Caudate nucleus (tissue), 63 donors: ENCODE measurements at places on chromosomes 5 and 9.

- DNase-seq, result no peak
Measured at GRCh38 chr5:180642779-180643178, 6.6 kb downstream of the FLT4 start.

- DNase-seq, result peak; percentile 21
Measured at GRCh38 chr9:130701059-130702022, 7.8 kb downstream of the EXOSC2 start.

- DNase-seq, result peak; percentile 92
Measured at GRCh38 chr5:16568875-16569580, 47.8 kb downstream of the RETREG1 start.

- DNase-seq, result no peak
Measured at GRCh38 chr9:69089491-69089890, 53.9 kb downstream of the FXN start.

DNA sequence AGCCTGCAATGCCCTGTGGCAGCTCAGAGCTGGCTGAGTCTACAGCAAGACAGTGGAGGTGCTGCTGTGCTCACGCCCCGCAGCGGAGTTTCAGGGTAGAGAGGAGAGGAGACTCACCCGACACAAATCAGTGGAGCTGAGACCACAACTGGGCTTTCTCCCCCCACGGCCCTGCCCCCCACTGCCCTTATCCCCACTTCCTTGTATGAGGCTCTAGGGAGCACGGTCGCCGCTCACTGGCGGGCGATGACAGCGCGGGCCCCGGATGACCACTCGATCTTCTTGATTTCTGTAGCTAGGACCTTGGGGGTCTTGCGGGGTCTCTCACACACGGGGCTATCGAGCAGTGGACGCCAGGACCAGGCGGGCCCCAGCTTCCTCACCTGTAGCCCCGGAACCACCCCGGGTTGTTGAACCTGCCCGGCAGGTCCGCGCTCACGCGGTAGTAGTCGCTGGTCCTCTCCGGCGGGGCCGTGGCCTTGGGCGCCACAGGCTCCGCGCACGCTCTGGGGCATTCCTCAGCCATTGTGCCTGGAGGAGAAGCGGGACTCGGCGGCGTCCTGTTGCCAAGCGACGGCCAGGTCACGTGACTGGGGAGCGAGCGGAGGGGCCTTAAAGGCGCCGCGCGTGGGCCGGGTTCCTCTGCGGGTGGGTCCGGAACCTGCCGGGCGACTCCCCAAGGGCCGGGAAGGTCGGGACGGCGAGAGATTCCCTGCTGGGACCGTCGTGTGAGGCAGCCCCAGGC is 984 bp upstream of the MRPS2 start:
- peak; percentile 74 for DNase-seq

GRCh38 chr5:86971034-86971571 is 296.6 kb upstream of the RASA1 start:
- no peak for DNase-seq

DNA sequence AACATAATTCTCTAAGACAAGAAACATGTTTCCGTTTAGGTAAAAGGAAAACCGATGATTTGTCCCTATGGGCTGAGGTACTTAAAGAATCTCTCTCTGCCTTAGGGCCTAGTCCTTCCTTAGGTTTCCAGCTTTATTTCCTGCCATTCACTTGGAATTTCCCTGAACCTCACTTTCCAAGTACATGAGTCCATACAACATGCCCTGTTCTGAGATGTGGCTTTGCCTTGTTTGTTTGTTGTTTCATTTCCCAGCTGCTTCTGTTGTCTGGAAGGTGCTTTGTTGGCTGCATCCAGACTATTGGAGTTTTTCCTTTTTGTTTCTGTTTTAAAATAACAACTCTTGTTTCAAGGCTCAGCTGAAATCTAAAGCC is 95.2 kb downstream of the ALDH1A1 start:
- no peak for DNase-seq

- DNase-seq, result no peak
Measured at GRCh38 chr9:108860354-108860753, 1.7 kb upstream of the ACTL7A start.

DNA sequence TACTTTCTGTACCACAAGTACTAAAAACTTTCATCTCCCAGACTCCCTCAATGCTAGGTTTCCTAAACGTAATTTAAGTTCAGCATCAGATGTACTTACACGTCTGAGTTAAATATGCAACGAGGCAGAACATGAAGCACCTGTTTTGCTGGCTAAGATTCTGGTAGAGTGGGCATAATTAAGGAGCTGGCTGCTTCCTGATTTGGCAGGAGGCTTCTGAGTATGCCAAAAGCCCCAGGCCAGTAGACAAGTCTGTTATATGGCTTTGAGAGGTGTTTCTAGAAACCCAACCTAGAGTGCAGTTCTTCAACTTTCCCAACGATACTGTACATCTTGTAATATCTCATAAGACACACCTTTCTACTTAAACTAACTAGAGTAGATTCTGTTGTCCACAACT is 13.6 kb downstream of the TICAM2 start:
- DNase-seq, result no peak

- no peak for DNase-seq
Measured at GRCh38 chr5:3187771-3188425, 407.7 kb upstream of the IRX1 start.

GRCh38 chr5:9496801-9497200 is 49.1 kb downstream of the SEMA5A start:
- no peak for DNase-seq

DNA sequence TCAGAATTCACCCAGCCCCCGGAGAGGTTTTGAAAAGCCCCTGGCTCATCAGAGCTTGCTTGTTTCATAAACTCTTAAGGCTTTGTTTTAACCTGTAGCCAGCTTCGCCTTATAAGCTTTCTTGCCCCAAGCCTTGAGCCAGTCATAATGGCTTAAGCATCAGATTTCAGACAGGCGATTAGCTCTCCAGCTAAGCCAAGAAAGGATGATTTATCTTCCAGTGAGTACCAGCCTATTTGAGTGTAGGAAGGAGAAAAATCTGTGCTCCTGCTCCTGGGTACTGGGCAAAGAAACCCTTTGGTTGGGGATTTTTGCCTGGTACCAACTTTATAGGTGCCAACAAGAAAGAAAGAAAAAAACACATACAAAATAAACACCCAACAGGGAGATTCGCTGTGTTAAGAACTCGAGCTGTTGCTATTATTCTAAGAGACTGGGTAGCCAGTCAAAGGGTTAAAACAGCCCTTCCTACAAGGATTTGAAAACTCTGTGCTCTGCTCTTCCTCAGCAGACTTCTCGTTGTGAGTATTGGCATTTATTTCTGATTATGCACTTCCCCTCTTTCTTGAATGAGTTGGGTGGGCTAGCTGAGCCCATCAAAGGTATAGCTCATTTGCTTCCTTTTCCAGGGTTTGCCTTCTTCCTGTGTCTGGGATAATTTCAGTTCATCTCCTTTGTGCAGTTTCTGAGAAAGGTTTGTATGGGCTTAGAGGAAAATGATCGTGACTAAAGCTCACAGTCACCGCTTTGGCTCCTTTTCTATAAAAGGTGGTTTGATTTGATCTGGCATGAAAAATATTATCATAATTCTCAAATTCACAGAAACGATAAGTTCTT is 157.2 kb upstream of the DMRT1 start:
- no peak for DNase-seq

GRCh38 chr5:39274398-39275085 is 55.2 kb upstream of the FYB1 start:
- DNase-seq, result no peak
